ENCODE measurements at places on chromosomes 12 and 14.

DNA sequence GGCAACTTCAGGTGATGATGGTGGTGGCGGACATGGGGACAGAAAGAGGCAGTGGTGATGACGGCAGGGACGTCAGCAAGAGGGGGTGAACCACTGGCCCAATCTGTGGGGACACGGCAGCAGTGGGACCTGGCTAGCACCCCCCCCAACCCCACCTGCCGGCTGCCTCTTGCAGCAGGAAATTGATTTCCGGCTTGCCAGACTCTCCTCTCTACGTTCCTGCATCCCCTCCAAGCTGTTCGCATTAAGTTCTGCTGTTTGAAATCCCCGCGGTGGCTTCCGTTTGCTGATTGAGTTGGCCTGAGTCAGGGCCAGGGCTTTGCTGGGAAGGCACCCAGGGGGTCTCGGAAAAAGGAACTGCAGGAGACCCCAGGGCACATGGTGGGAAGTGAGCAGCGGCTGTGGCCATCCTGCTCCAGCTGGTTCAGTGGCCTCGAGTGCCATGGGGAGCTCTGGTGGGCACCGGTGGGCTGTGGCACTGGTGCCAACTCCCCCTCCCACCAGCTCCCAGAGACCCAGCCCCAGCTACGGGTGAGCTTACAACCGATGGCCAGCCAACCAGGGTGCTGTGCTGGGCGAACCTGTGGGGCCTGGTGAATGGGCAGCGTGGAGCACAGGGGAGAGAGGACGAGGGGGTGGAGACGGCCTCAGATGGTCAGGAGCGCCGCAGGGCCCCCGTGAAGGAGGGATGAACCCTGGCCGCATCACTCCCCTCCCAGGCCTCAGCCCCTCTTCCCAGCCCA, 14.6 kb upstream of the NUDT14 start:
- DNase-seq: no peak

DNA sequence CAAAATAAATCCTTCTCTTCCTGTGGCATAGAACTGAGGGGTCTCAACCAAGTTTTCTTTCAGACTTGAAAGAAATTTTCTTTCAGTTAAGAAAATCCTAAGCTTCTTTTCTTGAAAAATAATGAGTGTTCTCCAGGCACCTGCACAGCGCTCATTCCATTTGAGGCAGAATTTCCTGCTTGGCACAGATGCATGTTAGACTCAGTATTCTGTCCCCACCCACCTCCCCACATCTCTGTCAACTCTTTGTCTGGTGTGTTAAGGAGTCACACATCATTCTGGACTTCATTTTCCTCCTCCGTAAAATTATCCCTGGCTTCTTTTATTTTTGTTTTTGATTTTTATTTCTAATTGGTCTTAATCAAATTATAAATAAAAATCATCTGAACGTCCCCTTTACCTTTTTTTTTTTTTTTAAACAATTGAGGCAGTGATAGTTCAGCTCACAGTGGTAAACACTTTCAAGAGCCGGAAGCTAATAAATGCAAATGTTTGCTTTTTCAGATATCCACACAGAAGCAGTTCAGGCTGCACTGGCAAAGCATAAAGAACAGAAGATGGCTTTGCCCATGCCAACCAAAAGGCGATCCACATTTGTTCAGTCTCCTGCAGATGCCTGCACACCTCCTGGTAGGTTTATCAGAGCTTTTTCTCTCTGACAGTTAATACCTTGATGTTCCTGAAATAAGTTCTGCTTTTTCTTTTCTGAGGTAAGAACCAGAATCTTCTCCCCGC, 104.0 kb upstream of the ATF1 start:
- DNase-seq: no peak

DNA sequence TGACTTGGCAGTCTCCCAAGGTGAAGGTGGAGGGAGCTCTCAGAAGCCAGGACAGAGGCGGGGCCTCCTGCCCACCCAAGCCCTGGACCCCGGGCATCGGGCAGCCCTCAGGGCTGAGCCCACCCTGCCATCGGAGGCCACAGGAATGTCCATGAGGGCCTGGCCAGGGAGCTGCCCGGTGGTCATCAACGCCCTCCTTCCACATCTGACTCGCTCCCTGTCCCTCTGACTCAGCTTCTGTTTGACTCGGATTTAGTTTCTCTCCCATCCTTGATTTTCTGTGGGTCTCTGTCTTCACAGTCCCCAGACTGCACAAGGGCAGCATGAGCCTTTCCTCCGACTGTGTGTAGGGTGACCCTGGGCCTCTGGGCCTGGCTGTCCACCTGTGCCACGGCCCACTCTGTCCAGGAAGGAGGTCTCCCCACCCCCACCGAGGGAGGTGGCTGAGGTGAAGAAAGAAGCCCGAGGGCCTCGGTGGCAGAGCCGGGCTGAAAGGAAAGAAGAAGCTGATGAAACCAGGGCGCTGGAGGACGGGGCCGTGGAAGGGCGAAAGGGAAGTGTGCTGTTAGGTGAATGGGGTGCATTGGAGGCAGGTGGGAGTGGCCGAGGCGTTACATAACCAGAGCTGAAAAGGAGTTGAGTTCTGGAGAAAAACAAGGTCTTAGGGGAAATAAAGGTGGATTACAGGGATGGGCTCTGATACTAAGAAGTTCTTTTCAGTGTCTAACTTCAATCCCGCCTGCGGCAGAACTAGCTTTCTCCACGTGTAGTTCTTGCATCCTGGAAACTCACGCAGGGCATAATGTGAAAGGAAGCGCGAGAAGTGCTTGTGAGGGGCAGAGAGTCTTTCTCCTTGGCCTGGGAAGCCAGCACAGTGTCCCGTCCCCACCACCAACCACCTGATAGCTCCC, 16.7 kb upstream of the TMEM106C start:
- no peak for DNase-seq

DNA sequence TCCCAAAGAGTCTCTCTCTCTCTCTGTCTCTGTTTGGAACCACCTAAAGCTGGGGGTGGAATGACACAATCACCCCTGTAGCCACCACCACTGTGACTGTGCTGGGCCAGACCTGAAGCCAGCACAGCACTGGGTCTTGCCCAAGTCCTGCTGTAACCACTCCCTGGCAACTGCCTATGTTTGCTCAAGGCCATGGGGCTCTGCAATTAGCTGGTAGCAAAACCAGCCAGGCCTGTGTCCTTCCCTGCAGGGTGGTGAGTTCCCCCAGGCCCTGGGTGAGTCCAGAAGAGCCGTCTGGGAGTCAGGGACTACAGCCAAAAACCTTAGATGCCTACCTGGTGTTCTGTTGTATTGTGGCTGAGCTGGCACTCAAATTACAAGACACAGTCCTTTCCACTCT, 50.8 kb downstream of the DGLUCY start:
- no peak for DNase-seq

DNA sequence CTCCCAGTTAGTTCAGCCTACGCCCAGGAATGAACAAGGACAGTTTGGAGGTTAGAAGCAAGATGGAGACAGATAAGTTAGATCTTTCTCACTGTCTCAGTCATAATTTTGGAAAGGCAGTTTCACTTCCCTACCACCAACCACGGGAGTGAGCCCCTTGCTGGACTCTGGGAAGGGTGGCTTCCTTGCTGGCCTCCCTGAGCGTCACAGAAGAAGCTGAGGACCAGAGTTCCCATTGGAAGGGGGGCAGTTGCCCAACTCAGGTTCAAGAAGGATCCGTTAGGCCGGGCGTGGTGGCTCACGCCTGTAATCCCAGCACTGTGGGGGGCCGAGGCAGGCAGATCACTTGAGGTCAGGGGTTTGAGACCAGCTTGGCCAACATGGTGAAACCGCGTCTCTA, 106.2 kb upstream of the MAX start:
- no peak for DNase-seq

- no peak for DNase-seq
Observed at GRCh38 chr14:74348735-74349463, 628 bp downstream of the VRTN start.

GRCh38 chr12:71945883-71946282, 7.2 kb downstream of the TPH2 start:
- no peak for DNase-seq

DNA sequence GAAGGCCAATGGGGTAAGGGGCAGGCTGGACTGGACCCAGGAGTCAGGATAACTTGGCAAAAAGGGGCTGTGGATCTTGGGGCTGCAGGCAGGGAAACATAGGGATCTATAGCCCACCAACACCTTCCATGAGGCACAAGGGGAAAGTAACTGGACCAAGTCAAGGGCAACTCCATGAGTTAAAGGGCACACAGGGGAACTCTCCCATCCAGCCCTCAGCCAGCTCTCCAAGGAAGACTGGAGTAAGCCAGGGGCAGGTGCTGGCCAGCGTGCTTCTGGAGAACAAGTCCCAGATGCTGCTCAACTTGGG, 31.3 kb upstream of the ZFP36L1 start:
- no peak for DNase-seq

- DNase-seq: no peak
Observed at GRCh38 chr12:24255920-24256665, 306.6 kb upstream of the SOX5 start.

DNA sequence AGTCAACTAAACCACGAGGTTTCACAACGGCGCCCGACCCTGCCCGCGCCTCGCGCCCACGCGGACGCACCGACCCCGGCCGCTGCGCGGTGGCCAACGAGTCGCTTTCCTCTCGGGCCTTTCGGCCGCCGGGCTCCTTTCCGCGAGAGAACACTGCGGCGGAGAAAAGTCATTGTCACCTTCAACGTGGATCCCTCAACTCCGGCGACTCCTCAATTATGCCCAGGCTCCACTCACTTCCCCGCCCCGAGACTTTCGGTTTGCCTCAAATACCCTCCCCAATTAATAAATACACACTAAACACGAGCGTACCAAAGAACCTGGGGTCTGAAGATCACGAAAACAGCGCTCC, 450 bp downstream of the SINHCAF start:
- no peak for DNase-seq

DNA sequence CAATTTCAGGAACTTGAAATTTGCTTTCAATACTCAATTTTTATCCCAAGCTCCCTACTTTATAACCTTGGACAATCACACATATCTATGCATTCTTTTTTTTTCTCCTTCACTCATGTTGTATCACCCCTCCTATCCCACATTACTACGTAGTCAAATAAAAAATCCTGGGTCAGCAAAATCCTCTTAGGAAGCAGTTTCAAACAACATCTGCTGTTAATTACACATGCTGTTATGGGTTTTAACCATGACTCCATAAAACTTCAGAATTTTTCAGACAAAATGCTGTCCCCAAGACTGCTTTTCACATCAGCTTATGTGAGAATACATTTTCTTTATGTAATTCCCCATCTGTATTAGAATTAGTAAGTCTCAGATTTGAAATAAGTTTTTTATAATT, 61.7 kb downstream of the LRFN5 start:
- DNase-seq: no peak

DNA sequence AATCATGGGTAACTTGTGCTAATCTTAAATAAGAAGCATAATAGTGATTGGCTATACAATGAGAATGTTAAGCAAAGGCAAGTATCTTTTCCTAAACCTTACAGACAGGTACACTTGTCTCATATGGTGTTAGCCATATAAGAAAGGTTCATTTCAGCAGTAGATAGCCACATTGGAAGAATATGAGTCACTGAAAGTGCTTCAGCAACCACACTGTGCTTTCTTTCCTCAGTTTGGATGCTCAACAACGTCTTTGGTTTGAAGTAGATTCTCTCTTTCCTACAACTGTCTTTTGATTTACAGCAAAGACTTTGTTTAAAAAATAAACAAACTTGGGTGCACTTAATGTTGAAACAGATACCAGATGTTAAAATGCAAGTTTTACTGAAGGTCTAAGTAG, 8.9 kb downstream of the DDHD1 start:
- DNase-seq: no peak

GRCh38 chr12:12835378-12836146, 22.4 kb downstream of the DDX47 start:
- no peak for DNase-seq

DNA sequence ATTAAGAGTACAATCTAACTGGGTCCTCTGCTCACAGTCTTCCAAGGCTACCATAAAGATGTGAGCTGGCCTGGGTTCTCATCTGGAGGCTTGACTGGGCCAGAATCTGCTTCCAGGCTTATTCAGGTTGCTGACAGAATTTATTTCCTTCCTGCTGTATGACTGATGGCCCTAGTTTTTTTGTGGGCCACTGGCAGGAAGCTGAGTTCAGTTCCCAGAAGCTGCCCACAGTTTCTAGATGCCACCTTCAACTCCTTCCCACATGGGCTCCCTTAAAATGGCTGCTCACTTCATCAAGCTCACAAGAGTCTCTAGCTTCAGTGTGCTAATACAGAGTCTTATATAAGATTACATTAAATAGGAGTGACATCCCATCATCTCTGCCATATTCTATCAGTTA, 121.7 kb upstream of the CAND1 start:
- DNase-seq: no peak

GRCh38 chr12:54220092-54220557, 31.3 kb upstream of the SMUG1 start:
- peak; percentile 59 for DNase-seq

DNA sequence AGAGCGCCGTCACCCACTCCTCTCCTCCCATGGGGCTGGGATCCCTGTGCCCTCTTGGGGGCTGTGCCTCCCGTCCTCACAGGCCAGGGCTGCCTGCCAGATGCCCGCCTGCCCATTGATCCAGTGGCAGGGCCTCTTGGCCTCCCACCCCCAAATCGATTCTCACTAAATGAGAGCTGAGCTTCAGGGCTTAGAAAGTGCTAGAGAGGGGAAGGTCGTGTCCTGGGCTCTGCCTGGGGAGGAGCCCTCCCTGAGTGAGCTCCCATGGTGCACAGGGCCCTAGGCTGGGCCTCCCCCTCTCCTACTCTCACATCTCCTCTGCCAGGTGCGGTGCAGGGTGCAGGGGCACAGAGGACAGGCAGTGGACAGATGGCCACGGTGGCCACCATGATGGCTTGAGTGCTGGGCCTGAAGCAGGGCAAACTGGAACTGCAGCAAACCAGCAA, 9.2 kb downstream of the BEGAIN start:
- DNase-seq: no peak

GRCh38 chr12:48012070-48012469, 7.8 kb upstream of the COL2A1 start:
- no peak for DNase-seq

DNA sequence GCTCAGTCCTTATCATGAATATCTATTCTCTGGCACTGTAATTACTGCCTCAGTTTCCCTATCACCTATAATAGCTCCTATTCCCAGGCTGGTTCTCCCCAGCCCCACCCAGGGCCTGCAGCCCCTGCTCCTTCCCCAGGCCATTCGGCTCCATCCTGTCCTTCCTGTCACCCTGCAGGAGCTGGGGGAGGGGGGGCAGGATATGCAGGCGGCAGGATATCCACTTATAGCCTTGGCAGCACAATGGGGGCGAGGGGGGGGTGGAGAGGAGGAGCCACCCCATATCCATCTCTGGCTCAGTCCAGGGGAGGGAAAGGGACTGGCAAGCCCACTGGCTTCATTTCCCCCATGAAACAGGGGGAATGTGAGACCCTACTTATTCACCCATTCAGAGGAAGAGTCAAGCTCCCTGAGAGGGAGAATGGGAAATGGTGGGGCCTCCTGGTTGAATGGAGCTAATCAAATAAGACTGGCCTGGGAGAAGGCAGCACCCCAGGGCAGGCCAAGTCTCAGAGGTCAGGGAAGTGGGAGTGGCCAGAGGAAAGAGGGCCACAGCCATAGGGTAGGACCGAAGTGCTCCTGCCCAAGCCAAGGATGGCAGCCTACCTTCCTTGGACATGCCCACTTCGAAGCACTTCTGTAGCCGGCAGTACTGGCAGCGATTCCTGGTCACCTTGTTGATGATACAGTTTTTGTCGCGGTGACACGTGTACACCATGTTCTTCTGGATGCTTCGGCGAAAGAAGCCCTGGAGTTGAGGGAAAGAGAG, 7.8 kb upstream of the ITGB7 start:
- no peak for DNase-seq
